ENCODE measurements at places on chromosomes 1 and 21.
A peak's percentile ranks its signal among the peaks of the same experiment; 100 is the strongest.

DNA sequence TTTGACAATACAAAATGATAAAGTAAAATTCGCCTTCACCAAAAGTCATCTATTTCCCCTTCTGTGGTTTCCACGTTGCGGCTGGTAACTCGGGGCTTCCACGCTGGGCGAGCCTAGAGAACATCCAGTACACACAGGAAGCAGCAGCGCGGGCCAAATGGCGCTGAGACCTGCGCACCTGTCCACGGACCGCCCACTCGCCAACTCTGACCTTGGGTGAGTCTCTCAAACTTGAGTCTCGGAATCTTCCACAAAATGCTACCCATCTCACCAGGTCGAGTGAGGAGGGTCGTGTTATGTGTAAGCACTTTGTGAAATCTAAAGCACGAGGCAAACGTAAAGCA is 820 bp upstream of the TTF2 start:
- DNase-seq, result no peak

DNA sequence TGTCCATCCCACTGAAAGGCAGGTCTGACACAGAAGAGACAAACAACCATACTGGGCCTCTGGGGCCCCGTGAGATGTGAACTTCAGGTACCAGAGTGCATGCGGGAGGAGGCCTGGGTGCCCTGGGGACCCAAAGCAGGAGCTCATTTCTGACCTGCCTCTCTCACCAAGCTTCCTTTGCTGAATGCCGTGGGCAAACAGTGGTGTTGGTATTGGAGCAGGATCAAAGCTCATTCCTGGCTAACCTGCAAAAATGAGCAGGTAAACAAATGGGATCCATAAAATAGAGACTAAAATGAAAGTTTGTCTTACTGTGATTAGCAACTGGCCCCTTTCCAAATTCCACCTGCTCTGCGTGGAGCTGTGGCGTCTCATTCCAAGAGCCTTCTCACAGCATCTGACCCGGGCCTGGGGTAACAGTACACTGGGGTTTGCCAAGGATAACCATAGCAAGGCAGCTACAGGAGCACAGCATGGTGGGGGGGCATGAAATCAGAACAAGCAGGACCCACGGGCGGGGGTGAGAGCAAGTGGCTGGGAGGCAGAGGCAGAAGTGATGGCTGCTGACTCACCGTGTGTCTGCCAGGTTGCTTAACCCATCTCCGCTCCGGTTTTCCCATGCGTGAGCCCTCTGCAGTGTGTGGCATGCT is 103.6 kb downstream of the KIF26B start:
- DNase-seq, result no peak

DNA sequence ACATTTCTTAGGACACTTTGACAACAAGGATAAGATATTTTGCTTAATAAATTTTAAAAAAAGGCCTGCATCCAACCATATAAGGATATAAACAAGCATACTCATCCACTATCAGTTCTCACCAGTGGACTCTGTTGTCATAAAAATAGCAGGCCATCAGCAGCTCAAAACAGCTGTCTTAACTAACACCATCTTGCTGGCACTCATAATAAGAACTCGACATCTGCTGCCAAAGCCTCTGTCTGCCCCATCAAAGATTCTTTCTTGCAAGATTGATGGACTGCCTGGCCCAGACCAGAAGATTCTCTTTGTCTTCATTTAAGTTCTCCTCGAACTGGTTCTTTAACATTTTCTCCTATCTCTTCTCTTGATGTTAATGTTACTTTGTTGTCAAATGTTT is 10.1 kb downstream of the JMJD4 start:
- no peak for DNase-seq

GRCh38 chr21:20652846-20653245 is 345.4 kb upstream of the NCAM2 start:
- DNase-seq, result no peak

DNA sequence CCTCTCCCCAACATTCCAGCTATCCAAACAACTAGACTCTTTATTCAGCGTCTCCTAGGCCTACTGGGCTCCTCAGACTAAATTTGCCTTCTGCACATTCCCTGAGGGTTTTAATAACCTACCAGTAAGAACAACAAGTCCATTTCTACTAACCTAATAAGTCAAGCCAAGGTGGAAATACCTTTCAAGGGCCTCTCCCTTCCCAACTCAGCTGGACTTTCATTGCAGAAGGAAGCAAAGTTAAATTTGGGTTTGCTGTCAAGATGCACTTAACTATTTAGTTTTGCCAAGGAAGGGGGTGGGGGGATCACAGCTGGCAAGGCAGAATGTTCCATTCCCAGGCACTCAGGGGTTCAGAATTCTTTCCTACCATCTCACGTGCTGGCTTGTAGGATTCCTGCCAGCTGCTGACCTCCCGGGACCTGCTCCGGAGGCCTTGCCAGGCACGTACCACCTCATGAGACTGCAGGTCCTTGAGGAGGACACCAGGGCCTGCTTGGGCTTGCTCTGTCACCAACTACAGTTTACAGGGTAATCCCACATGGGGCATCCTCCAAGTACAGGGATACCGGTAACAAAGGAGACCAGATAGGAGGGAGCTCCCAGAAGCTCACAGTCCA is 29.8 kb downstream of the SLC30A1 start:
- no peak for DNase-seq

DNA sequence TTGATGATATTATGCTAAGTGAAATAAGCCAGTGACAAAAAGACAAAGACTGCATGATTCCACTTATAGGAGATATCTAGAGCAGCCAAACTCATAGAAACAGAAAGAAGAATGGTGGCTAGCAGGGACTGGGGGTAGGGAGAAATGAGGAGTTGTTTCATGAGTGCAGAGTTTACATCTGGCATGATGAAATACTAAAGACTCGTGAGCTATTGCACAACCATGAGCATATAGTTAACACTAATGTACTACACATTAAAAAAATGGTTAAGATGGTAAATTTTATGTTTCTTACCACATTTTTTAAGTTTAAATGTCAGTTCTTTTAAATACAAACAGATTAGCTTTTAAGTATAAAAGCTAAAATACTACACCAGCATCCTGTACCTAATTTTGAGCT is 57.8 kb downstream of the ESRRG start:
- no peak for DNase-seq

DNA sequence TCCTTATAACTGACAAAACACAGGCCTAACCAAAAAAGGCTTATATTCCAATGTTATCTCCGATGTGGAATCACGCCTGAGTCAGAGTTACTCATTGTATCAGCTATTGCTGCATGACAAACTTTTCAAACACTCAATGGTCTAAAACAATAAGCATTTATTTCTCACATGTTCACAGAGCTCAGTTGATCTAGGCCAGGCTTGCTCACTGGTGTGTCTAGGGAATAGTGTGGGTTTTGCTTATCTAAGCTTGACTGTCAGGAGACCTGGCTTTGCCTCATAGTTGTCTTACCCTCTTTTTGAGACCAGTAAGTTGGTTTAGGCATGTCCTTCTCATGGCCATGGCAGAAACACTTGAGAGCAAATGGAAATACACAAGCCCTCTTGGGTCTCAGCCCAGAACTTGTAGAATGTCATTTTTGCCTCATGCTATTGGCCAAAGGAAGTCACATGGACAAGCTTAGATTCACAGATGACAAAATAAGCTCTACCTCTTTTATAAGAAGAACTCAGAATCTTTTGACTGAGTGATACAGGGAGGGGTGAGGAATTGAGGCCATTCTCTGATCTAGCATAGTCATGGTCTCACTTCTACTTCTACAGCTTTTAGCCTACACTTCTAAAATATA is 130.8 kb downstream of the HMCN1 start:
- peak; percentile 78 for DNase-seq

DNA sequence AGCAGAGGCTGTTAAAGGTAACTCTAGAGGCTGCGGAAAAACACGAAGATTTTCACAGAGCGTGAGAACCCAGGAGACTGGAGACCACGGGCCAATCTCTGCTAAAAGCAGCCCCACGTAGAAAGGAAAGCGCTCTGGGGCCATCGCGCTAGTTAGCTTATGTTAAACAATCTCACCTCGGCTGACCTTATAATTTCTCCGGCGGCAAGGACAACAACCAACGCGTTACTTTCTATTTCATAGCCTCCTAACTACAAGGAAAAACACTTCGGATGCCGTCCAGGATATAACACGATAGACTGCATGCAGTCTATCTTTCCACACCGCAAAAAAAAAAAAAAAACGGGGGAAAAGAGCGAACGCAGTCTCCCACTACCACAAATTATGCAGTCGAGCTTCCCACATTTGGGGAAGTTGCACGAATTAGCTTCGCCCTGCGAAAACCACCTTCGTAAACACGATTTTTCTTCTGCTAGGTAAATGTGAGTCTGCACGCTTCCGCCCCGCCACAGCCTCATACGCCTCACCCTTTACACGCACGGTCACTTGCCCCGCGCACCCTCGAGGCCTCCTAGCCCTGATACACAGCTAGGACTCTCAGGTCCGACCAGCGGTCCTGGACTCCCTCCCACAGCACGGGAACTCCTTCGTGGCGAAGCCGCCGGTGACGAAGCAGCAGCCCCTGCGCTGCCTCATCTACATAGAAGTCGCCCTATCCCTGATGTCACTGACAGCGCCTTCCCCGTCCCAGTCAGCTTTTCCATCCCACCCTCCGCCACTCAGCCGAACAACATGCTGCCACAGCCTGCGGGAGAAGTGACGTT is 87.8 kb downstream of the PRKAB2 start:
- peak; percentile 88 for DNase-seq

- no peak for DNase-seq
Observed at GRCh38 chr1:200306944-200307754, 102.7 kb downstream of the ZNF281 start.

- no peak for DNase-seq
Observed at GRCh38 chr1:13587256-13588030, 3.8 kb downstream of the PDPN start.

- no peak for DNase-seq
Observed at GRCh38 chr1:178337091-178337706, 159.6 kb downstream of the CLEC20A start.

DNA sequence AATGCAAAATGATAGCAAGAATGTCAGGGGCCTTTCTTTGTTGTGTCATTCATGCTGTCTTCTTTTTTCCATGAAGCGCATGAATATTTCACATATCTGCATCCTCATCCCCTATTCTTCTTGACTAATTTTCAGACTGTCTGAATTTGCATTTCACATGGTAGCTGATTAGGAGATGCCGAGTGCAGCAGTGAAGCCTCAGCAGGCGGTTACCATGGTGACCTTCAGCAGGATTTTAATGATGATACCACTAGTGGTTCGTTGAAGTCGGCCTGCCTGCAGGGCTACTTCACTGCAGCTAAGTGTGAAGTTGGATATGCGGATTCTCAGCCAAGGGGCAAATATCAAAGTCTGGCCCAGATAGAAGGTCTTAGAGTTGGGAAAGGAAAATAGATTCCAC is 141.8 kb downstream of the NEK7 start:
- DNase-seq, result no peak

- DNase-seq, result no peak
Observed at GRCh38 chr21:38352536-38353219, 95.9 kb downstream of the KCNJ15 start.

DNA sequence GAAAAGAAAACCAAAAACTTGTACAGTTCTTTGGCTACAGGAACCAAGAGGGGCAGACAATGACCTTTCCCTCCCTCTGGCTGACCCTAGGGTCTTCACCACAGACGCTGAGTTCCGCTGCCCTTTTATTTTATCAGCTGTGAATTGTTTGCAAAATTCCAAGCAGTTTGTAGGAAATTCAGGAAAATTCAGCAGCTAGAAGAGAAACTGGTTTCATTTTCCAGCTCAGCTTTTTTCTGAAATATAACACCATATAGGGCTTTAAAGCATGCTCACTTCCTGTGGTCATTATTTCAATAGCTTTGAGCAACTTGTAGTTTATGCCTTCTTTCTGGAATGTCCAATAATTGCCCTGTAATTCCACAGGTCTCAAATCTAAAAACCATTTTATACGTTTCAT is 5.5 kb upstream of the PIK3R3 start:
- DNase-seq, result no peak

GRCh38 chr1:53608676-53609075 is 130.3 kb downstream of the GLIS1 start:
- no peak for DNase-seq

GRCh38 chr1:76390456-76390855 is 315.9 kb downstream of the ST6GALNAC3 start:
- DNase-seq, result no peak

DNA sequence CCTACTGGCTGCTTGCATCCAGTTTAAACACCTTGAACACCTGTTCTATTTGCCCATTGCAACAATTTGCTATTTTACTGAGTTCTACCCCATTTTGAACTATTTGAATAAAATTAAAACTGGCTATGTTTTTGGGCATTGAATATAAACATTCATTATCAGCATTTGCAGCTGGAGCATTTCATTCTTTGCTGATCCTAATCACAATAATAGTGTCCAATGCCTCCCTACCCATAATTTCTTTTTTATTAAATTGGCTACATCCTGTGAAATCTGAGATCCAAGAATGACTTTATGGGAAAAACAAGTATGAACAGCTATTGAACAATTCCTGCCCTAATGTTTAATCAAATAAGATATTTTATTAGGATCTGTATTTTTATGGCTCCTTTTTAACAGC is 447.9 kb downstream of the PLA2G4A start:
- DNase-seq, result no peak

DNA sequence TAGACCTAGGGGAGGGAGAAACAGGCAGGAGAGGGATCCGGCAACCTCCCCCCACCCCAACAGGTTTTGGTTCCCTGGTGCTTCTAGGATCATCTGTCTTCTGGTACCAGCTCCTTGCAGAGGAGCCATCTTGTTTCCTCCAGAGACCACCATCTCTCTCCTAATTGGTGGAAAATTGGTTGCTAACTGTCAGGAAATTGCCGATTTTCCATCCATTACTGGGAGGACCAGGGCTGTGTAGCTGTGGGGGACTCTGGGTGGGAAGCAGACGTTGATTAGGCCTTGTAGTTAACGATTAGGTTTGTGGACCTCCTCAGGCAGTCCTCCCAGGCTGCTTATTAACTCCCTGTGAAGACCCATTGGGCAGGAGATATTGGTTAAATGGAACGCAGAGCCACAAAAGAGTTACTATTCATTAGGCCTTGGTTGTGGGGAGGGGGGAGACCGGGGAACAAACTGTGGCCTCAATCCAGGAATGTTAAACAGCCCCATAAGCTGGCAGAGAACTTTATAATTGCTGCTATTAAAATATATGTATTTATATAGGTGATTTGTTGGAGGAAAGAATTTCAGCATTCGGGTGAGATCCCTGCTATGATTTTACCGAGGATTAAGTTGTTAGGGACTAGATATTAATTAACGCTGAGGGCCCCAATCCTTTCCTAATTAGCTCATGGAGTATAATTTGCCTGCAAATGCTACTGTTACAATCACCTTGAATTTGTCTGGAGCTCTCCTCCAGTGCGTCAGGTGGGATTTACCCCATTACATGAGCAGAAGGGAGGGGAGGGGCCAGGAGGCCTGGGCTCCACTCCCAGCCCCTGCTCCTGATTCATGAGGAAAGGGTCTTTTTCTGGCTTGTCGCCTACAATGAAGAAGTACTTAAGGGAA is 61.2 kb upstream of the TRABD2B start:
- DNase-seq, result no peak
